Activated CD4-positive, alpha-beta memory T cell treated with anti-CD3 and anti-CD28 coated beads, Interleukin-2, amount 10 ng/mL, durations not matched to agents 7 days and 5 days (primary cell): ENCODE measurements at places on chromosomes 4 and X.
A peak's percentile ranks its signal among the peaks of the same experiment; 100 is the strongest.

- no peak for DNase-seq
Measured at GRCh38 chr4:2450394-2451035, 18.4 kb upstream of the RNF4 start.

- DNase-seq: no peak
Measured at GRCh38 chrX:136182414-136182813, 35.1 kb downstream of the FHL1 start.

- DNase-seq: no peak
Measured at GRCh38 chr4:113945906-113946305, 33.5 kb downstream of the ARSJ start.

DNA sequence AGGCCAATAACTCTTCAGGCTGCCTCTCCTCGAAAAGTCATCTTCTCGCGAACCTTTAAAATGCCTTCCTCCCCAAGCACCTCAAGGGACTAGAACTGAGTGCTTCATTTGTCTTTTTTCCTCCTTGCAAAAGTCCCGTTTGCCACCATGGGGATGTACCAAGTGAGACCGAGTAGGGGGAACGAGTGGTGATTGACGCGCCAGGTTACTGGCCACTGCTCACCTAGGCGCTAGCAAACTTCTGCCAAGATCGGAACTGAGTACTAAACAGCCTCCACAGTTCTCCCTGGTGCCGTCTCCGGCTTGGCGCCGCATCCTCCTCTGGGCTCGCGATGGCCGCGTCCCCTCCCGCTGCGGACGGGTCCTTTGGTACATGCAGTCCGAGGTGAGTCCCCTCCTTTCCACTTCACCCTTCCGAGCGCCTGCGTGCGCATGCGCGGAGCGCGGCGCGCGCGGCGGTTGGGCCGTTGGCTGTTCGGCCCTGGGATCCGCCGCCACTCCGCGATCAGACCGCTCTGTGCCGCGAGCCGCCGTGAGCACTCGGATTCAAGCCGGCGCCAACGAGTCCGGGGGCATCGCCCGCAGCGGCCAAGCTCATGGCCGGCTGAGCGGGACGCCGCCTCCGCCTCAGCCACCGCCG lies at the start of gene CDK16:
TSS of gene CDK16 (plus strand) at position 402 of the 640 bp plus-strand sequence. CDS start 4,877 bp downstream, outside the sequence.
- peak; percentile 73 for DNase-seq

GRCh38 chrX:151370906-151371305 lies 26.1 kb upstream of the VMA21 start:
- no peak for DNase-seq

DNA sequence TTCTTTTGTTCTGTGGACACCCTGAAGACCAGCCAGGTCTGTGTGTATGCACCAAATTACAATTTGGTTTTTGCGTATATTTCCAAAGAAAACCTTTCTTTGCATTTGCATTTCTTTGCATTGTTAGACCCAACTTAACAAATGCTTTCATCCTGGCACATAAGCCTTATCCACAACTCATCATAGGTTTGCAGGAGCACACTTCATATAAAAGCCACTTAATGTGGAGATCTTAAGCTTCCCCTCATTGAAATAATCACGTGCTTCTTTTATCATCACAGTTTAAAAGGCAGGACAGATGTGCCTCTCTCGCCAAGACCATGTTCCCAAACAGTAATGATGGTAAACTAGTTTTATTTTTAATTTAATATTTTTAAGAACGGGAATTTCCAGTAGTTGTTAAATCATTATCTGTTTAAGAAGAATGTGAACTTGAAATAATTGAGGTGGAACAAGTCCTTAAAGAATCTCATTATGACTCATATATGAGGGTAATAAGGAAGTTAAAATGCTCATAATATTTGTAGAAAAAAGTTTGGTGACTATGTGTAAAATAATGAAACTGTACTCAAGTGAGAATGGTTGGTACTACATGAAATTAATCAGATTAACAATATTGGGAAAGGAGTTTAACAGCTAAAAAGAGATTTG lies 65.5 kb downstream of the GLRA3 start:
- DNase-seq: no peak

GRCh38 chr4:152166567-152166966 lies 369.3 kb downstream of the FBXW7 start:
- DNase-seq: no peak

DNA sequence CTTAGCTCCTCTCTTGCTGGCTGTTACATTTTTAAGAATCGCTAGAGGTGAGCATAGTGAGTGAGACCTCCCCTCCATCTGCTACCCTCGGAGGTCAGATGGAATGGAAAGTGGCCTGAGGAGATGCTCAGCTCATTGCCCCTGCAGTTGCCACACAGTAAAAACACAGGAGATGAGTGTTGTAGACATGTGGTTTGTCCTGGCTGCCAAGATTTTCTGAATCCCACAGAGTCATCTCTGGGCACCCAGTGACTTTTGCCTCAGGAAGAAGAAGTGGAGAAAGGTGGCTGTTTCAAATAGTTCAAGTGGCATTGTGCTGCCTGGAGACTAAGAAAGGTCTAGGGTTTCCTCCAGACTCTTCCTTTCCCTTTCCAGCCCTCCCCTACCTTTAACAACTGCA lies 271.0 kb downstream of the STK32B start:
- DNase-seq: no peak
